Cortex of kidney (tissue), 1 donor: ENCODE measurements at places on chromosomes 5 and 9.

GRCh38 chr9:107705521-107705920 is 216.0 kb upstream of the KLF4 start:
- DNase-seq, result no peak

DNA sequence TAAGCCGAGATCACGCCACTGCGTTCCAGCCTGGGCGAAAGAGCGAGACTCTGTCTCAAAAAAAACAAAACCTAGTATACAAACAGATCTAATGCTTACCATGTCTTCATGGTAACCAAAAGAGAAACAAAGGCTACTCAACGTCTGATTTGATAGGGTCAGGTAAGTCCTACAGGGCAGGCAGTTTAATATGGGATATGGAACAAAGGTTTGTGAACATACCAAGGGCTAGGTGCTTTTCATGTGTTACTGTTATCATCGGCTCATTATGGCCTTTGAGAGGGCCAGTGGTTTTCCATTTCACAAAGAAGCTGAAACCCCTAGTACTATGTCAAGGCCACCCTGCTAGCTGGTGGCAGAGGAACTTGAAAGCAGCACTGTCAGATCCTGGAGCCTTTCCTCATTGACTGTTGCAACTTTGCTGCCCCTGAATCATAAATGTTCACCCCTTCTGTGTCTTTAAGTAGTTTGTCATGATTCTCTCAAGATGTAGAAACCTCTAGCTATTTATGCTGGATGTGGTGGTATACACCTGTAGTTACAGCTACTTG is 5.1 kb downstream of the IQGAP2 start:
- no peak for DNase-seq

GRCh38 chr5:73507062-73507461 is 8.8 kb downstream of the BTF3 start:
- no peak for DNase-seq

GRCh38 chr9:93236541-93237206 is 52.7 kb downstream of the WNK2 start:
- DNase-seq, result no peak

DNA sequence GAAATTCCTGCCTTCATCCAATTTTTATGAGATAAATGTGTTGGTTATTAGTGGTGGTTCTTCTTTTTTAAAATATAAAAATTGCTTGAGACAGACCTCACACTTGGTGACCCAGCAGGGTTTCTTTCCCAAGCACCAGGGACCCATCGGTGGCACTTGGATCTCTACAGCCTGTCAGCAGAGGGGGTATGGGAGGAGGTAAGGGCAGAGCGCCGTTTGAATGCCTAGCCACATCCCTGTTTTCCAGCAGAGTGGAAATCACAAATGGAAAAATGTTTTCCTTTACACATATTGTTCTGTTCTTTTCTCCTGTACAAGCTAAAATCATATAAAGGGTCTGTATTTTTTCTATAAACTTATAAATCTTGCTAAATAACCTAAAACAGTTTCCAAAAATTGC is 248.0 kb downstream of the NR3C1 start:
- no peak for DNase-seq

- DNase-seq, result no peak
Measured at GRCh38 chr9:93302586-93303257, 118.8 kb downstream of the WNK2 start.

GRCh38 chr9:109166171-109166770 is 778 bp downstream of the FRRS1L start:
- no peak for DNase-seq

DNA sequence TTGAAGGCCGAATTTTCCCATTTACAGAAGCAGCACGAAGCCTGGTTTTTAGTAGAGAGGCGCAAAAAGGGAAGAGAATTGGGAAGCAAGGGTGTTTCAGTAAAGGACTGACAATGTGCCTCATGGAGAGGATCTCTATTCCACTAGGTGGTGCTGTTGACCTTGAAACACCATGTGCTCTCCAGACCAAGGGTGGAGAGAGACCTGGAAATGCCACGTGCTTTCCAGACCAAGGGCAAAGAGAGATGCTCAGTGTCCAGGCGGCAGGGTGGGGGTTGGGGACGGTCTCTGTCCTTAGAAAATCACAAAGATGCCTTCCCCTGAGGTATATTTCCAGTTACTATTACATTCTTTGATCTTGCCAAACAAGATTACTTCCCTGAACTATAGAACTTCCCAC is 425.3 kb downstream of the CSNK1G3 start:
- no peak for DNase-seq

DNA sequence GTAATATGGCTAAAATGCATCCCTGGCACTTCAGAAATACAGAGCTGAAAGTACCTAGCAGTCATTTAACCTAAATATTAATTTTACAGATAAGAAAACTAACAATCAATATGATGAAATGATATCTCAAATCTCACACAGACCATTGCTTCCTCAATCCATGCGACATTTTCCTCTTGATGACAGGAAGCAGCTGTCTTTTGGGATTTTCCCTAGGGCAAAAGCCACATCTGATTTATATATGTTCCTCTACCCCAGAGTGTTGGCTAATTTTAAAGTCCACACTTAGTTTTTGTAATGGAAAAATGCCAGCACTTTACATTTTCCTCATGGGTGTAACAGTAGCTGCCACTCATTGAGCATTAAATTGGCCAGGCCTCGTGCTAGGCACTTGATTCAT is 47.7 kb upstream of the ITGA1 start:
- DNase-seq, result no peak

DNA sequence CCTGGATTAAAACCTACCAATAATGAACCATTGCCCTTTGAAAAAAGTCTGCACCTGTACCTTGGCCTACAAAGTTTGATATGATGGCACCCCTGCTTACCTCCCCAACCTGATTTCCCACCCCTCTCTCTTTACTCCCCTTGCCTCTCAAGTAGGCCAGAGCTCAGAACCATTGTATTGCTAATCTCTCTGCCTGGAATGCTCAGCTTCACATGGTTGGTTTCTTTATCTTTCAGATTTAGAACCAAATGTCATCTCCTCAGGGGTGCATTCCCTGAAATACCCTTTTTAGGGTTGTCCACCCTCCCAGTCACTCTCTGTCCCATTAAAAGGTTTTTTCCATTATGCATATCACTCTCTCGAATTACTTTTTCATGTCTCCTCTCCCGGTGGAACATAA is 116.6 kb upstream of the VCAN start:
- no peak for DNase-seq
